ENCODE measurements at places on chromosomes 1 and 21.

DNA sequence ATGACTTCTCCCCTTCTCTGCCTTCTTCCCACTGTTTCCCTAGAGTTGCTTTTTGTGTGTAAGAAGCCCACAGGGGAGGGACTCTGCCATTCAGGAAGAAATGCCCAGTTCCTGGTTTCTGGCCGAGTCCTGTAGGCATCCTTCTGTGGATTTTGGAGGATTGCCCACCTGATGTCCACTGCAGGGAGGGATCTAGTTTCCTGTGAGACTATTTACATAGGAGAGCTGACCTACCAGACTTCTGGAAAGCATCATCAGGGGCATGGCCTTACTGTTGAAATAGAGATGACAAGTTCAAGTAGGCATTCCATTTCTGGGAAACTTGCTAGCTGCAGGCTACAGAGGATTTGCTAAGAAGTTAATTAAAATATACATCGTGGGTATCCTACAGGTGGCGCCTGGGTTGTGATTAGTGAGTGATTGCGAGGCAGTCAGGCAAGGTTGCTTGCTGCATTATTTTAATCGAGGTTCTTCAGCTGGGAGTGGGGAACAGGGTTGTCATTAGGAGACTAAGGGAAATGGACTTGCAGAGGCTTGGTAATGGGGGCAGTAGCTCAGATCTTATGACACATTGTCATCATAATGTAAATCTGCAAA is 148.7 kb downstream of the HHAT start:
- no peak for DNase-seq

DNA sequence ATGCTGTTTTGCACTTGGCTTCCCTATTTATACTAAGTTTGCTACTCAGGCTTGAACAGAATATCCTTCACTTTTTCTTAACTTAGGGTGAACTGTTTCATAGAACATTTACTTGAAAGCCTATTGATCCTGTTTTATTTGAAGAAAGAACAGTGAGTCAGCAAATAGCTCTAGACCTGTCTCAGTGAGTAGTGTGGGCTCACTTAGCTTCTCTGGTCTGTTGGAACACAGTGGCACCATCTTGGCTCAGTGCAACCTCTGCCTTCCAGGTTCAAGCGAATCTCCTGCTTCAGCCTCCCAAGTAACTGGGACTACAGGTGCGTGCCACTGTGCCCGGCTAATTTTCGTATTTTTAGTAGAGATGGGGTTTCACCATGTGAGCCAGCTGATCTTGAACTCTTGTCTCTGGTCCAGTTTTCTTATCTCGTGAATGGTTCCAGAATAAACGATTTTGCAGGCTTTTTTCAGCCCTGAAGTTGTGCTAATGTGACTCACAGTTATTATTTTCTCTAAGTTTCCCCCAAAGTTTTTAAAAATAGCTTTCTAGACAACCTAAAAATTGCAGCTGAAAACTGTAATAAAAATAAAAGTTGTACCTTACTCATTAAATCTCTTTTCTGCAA is 76.8 kb downstream of the KIF1B start:
- DNase-seq = no peak

DNA sequence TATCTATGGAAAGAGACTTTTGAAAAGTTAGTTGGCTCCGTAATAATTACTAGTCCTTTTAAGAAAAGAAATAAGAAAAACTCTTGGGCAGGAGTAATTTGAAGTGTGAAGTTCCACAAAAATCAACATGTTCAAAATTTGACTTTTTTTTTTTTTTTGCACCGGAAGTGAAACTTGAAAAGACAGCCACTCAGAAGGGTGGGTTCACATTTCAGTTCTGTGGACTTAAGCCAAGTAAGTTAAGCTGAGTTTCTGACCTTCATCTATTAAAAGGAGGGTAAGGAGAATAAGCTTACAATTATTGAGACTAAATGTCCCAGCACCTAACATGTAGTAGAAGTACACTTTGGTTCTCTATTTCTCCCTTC is 11.0 kb downstream of the RO60 start:
- no peak for DNase-seq

- no peak for DNase-seq
Observed at GRCh38 chr21:31667132-31667531, 7.6 kb downstream of the SOD1 start.

DNA sequence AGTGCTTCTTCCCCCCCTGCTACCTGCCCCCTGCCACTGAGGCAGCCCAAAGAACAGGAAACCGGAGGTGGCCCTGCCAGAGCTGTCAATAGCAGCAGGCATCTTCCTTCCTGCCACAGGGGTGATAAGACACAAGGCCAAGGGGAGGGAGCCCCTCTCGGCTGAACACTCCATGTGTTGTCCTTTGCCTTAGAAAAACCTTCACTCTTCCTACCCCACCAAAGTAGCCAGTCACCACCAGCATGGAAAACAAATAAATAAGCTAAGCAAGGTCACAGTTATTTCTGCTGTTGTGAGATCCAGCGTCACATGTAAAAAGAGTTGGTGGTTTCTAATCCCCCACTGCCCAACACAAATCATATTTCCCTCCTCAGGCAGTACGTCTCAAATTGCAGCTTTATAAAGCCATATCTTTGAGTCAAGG is 104.8 kb upstream of the DPT start:
- no peak for DNase-seq

DNA sequence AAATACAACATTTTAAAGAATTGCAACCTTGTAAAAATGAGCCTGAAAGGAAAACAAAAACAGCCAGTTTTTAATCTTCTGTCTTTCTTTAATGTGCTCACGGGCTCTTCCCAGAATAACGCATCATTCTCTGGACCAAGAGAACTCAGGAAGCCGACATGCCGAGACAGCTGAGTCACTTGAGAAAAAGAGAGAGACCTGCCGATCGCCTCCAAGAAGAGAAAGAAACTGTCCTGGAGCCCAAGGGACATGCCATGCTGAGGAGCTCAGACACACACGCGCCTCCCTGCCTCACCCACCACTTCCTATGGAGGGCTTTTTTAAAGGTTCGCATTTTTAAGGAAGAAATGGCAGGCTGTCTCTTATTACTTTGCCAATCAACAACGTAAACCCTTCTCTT is 176.4 kb downstream of the ZNF281 start:
- no peak for DNase-seq

DNA sequence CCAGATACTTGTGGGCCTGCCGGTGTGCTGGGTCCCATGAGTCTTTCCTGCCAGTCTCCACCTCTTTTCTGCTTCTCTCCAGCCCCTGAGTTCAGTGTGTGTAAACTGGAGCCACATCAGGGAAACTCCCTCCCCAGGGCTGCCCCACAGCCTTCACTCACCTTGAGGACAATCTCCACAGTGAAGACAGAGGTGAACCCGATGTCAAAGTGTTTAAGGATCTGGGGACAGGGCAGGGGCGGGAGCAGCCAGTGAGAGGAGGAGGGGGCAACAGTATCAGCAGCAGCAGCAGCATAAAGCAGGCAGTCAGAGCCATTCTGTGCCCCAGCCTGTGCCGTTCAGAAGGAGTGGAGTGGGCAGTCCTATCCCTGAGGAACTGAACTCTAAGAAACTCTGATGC is 43.2 kb downstream of the CACNA1S start:
- DNase-seq = no peak

- DNase-seq = no peak
Observed at GRCh38 chr1:186717286-186717685, 37.1 kb upstream of the PTGS2 start.
